Activated CD4-positive, alpha-beta memory T cell treated with anti-CD3 and anti-CD28 coated beads for 36 hours (primary cell): ENCODE measurements at places on chromosomes 5 and 9. TPM values are rescaled to one million over a fixed set of nuclear protein-coding genes. Genes with fewer than 3 reads are reported as not detected.
A peak's percentile ranks its signal among the peaks of the same experiment; 100 is the strongest.

Gene STX17
- 36.1 TPM for total RNA-seq

Gene DMAC1
- 45.4 TPM for total RNA-seq

Gene MYOZ3
- 0.21 TPM for total RNA-seq

Gene FYB1
- 106 TPM for total RNA-seq

Gene PCDHGA8
- not detected for total RNA-seq

Gene CSF1R
- total RNA-seq = 0.78 TPM

Gene SCGB3A2
- not detected for total RNA-seq

Gene GZMA
- total RNA-seq = 16.9 TPM

Gene RALGPS1
- 2.1 TPM for total RNA-seq

Gene RIGI
- 10.6 TPM for total RNA-seq

Gene TAF11L10
- total RNA-seq = not detected

DNA sequence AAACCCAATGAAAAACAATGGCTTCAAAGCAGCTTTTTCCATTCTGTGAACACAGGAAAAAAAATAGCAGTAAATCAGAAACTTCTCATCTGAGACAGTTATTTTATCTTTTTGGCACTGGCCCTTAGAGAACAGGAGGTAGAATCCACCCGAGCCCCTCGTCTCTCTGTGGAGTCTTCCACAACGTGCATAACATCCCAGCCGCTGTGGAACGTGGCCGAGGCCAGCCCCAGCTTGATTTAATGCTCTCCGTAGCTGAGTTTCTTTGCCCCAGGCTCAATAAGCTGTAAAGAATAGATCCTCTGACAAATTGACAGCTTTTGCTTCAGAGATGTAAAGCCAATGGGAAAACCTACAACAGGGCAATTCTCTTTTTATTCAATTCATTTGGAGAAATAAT is 107.9 kb upstream of the DAP start:
- no peak for DNase-seq

- no peak for DNase-seq
These were observed 35.7 kb downstream of the LHX2 start for GRCh38 chr9:124047251-124047672.

GRCh38 chr5:131505237-131505908 is 129.7 kb downstream of the RAPGEF6 start:
- no peak for DNase-seq

- DNase-seq = no peak
These were observed 70.6 kb downstream of the SMARCA2 start for GRCh38 chr9:2085716-2086115.

DNA sequence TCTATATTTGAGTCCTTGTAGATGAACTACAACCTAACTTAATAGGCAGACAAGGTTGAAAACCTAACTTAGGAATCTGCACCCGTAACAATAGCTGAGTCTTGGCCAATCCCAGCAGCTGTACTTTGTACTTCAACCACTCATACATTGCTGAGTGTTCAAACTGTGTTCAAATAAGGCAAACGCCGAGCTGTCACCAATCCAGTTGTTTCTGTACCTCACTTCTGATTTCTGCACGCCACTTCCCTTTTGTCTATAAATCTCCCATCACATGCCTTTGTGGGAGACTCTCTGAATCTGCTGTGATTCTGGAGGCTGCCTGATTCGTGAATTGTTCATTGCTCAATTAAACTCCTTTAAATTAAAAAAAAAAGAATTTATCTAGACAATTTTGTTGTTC is 167.8 kb upstream of the TUT7 start:
- DNase-seq = no peak

DNA sequence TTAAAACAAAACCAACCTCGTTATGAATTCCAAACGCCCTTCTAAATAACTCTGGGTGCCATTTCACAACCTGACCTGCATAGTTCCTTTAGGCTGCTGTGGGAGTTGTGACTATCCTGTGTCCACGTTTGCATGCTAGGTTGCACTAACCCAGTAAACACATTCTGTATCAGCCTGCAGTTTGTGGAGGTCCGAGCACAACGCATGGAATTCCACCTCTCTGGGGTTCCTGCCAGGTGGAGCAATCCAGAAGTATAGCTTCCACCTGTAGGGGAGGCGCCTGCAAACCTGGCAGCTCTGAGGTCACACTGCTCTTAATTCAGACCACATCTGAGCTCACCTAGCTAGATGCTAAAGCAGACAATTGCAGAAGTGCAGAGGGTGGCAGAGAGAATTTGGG is 57.2 kb downstream of the MARCHF3 start:
- DNase-seq = no peak

DNA sequence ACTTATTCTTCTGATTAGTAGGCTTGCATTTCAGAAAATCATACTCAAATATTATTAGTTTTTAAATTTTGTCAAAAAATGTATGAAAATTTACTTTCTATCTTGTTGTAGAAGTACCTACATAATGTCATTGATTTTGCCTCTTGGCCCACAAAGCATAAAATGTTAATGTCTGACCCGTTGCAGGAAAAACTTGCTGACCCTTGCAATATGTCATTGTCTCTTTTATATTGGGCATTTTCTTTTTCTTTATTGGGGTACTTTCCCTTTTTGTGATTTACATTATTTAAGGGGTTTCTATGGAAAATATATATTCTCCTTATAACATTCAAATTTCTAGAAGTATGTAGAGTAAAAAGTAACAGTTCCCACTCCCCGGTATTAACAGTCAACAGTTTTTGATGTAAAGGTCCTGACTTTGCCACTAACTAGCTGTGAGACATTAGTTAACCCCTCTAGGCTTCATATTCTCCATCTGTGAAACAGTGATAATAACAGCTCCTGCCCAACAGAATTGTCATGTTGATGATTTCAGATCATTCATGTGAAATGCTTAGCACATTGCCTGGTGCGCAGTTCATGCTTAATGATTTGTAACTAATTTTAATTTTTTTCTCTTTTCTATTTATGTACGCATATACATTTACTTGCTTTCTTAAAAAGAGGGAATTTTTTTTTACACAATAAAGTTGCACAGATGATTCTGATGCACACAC is 243.2 kb downstream of the ARHGAP26 start:
- no peak for DNase-seq

DNA sequence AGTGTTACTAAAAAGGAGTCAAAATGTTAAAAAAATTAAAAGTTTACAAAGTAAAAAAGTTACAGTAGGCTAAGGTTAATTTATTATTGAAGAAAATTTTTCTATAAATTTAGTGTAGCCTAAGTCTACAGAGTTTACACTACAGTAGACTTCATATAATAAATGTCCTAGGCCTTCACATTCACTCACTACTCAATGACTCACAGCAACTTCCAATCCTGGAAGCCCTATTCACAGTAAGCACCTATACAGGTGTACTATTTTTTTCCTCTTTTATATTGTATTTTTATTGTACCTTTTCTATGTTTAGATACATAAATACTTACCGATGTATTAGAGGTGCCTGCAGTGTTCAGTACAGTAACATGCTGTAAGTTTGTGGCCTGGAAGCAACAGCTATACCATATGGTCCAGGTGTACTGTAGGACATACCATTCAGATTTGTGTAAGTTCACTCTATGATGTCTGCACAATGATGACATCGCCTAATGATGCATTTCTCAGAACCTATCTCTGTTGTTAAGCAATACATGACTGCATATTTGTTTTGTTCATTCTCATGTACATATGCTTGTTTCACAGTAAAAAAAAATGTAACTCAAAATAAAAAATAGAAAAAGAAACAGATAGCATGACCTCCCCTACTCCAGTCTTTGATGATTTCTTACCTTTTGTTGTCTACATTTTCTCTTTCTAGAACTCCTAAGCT is 64.7 kb downstream of the NR3C1 start:
- DNase-seq = no peak

DNA sequence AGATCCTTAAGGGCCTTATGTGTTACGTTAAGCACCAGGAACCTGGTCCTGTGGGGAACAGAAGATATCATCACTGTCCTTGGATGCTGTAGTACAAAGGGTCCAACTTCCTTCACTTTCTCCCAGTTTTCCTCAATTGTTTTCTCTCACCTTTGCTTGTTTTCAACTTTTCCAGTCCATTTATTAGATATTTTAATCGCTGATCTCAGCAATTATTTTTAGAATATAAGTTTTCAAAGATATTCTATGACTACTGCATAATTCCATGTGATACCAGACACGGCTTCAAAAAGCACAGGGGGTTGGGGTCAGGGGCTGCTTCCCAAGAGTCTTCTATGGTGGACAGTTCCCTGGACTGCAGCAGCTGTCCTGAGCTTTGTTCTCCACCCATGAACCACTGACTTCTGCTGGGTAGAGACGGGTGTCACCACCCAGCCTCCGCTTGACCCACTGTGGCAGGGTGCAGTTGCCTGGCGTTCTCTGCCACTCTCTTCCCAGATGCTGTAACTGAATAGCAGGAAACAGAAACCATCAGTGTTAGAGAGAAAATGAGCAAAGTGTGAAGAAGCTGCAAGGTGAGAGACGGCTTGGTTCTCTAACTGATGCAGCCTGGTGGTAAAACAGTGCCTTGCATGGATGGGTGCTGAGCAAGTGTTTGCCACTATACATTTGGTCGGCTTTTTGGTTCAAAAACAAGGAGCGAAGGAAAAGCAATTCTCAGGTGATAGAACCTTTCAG is 383.0 kb downstream of the RAB3C start:
- no peak for DNase-seq

GRCh38 chr5:61321669-61322068 is 10.4 kb upstream of the ZSWIM6 start:
- DNase-seq = no peak

GRCh38 chr9:122777935-122778627 is 10.7 kb upstream of the OR5C1 start:
- DNase-seq = no peak

DNA sequence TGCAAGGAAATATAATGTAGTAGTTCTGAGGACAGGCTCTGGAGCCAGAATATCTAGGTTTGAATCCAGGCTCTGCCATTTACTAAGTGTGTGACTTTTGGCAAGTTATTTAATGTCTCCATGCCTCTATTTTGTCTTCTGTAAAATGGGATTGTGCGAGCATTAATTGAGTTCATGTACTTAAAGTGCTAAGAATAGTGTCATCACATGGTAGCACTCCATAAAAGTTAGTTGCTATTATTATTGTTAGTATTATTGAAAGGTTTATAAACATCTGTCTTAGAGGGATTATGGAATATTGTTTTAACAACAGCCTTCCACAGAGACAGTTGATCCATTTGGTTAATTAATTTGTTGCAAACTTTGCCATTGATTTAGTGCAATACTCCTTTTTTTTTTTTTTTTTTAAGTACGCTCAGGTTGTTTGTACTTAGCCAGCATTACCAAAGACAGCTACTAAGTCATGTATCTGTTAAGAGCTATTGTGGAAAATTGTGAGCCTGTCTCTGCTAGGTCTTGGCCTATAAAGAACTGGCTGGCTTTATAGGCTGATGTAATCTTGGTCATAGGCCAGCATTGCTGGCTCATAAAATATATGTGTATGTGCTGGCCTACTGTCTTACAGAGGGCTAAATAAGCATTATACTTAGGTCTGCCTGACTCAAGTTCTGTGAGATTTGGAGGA is 174.7 kb downstream of the WDR70 start:
- DNase-seq = no peak

DNA sequence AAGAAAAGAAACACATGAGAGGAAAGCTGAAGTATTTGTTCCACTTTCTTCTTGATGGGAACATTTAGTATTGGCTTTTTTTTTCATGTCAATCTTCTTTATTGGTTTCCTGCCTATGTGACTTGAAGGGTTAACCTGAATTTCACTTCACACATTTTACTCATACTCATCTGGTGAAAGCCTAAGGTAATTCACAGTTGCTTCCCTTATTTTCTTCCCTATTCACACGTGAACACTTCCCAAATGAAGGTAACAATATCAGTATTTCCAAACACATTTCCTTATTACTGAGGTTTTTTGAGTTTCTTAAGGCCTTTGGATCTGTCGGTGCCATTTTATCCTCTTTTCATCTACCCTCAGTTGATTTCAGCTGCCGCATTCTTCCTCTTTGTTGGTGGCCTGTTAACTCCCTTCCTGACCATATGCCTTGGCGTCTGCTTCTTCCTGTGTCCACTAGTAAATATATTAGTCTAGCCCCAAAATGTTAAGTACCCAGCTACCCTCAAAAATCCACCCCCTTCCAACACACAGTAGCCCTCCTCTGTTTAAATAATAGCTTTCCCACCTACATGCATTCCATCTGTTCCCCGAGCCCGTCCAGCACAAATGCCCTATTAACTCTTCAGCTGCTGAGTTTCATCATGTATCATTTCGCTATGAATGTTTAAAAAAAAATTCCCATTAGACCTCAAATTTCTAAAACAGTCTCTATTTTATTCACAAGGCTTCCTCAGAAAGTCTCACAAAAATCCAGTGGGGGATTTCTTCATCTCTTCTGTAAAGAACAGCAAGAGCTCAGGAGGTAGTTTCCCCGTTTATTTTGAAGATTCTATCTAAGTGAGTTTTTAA is 97.3 kb downstream of the USP20 start:
- DNase-seq = no peak

DNA sequence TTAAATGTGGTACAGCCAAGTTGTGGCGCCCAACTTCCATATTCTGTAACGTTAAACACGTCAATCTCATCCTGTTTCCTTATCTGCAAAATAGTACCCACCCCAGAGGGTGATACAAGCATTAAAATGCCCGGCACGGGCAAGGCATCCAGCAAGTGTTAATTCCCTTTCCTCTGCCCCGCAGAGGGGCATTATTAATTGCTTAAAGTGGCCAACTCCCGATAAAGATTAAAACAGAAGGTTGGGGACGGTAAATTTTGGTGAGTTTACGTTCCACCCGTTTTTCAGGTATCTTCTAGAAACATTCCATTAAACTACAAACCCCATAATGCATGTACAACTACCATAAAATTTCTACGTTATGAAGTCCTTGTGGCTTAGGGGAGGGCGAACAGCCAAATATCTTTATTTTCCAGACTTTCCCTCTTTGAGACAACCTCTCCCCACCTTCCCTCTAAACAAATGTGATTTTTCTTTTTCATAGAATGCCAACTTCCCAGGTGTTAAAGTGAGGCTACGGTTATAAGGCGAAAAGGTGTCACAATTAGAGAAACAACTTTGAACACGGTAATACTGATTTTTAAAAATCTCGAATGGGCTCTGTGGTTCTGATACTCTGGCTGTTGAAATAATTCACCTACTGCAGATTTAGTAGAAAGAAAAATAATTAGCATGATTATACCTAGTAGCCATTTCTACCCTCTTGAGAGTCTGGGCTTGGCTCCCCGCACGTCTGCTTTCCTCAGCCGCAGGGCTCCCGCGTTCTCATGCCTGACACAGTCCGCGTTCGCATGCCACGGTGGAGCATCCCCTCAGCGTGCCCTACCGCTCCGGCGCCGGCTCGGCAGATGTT is 1.2 kb upstream of the GPBP1 start:
- peak; percentile 23 for DNase-seq

DNA sequence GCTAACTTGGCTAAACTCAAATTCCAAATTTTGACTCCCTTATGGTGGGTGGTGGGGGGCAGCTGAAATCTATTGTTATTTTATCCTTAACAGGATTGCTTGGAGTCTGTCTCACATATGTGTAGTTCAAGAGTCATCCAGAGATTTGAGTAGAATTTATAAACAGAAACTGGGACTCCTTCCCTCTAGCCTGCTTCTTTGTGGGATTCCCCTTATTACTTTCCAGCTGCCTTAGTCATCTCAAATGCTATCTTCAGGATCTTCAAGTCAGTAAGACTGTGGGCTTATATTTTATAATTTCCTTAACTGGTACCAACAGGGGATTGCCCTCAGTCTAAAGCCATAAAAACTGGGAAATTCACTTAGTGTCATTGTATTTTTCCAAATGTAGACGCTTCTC is 55.5 kb downstream of the NNT start:
- DNase-seq = no peak
